Epithelial cell of esophagus (primary cell): ENCODE measurements at places on chromosomes 3 and 15.

DNA sequence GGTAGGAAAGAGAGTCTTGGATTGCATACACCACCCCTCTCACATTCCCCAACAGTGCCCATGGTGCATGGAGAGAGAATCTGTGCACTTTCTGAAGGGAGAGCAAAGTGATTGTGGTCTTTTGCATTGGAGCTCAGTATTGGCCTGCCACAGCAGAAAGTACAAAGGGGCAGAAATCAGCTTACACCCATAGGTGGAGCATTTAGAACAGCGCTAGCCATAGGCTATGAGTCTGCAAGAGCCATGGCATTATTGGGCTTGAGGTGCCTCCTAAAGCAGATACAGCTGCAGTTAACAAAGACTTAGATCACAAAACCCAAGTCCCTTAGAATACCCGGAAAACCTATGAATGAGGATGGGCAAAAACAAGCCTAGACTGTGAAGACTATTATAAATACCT lies 21.8 kb downstream of the SI start:
- DNase-seq: no peak

- no peak for DNase-seq
Measured at GRCh38 chr3:174158674-174159073, 700.5 kb upstream of the NAALADL2 start.

- DNase-seq: no peak
Measured at GRCh38 chr3:27130796-27131195, 238.4 kb downstream of the NEK10 start.

GRCh38 chr15:98723195-98723594 lies 74.9 kb downstream of the IGF1R start:
- no peak for DNase-seq

- DNase-seq: no peak
Measured at GRCh38 chr3:154316974-154317767, 7.1 kb downstream of the DHX36 start.

DNA sequence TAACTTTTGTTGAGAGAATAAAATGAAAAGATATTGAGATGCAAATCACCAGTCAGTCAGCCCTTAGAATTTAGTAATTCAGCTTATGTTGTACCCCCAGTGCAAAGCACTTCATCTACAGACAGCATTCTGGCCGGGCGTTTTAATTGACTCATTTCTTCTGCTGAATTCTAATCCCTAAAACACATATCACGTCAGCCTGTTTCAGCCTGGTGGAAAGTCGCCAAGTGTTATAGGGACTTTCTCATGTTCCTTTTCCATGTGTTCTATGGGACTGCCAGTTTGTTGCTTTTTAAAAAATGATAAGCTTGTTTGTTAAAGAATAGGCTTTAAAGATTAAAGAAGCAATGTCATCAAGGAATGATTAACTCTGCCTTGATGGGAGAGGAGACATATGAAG lies 169.7 kb upstream of the BFSP2 start:
- no peak for DNase-seq
